Osteocyte (in vitro differentiated cells): ENCODE measurements at places on chromosomes 3 and 15.

DNA sequence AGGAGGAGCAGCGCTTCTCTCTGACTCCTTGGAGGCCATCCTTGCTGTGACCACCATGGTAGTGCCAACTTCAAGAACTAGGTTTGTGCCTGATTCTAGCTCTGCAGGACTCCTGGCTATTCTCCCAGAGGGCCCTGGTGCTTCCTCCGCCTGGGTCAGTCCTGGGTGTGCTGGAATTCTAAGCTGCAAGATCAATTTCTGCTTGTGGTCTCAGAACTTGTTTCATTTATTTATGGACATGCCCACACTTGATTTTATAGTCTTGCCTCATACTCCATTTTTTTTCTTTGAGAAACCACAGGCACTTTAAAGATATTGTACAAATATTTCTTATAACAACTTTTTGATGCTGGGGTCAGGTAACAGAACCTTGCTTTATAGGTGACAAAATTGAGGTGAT, 87.6 kb downstream of the PDCD6IP start:
- no peak for DNase-seq

- DNase-seq, result no peak
Observed at GRCh38 chr15:77654975-77655374, 22.3 kb upstream of the LINGO1 start.

GRCh38 chr3:147939839-147940238, 530.7 kb downstream of the ZIC1 start:
- no peak for DNase-seq

DNA sequence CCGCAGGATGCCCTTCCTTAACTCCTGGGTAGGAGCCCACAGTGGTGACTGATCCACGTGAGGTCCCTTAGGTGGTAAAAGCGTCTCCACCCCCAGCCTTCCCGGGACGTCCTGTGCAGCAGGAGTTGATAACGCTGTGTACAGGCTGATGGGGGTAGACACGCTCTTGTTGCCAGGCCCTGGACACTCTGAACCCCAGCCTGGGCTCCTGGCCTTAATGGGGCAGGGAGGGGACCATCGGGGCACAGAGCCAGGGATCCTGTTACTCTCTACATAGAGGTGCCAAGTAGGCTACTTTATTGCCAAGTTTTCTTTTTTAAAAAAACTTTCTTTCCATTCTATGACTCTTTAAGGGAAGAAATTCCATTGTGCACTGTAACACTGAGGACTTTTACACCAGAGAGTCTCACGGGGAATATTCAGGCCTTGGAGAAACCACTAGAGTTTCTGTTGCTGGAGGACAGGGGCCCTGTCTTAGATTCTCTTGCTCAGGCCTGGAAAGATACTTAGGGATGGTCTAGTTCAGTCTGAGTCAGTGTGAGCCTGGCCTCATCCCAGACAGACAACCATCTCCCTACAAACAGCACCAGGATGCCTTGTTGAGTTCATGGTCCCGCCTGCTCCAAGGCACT, 104.3 kb upstream of the RNU6-1 start:
- no peak for DNase-seq
